ENCODE measurements at places on chromosomes 16 and 17.

- no peaks in the 10 kb centered on the region for H3K36me3 ChIP-seq
- no peaks in the 10 kb centered on the region for H3K4me1 ChIP-seq
- no peak overlapping the region for H3K27ac ChIP-seq
- H3K27me3 ChIP-seq = no peaks in the 10 kb centered on the region
- H3K4me3 ChIP-seq = no peak overlapping the region
- DNase-seq = no peak
Measured at GRCh38 chr16:19446300-19446846, 28.7 kb downstream of the TMC5 start.

GRCh38 chr16:66484453-66485213 is 57.5 kb downstream of the BEAN1 start:
- DNase-seq = peak; percentile 26
- H3K4me1 ChIP-seq = peaks cover 31% of the 10 kb centered on the region
- H3K36me3 ChIP-seq = no peaks in the 10 kb centered on the region
- H3K27ac ChIP-seq = peak overlapping the region; percentile 9
- no peak overlapping the region for H3K4me3 ChIP-seq

- no peaks in the 10 kb centered on the region for H3K4me1 ChIP-seq
- peaks cover 31% of the 10 kb centered on the region for H3K36me3 ChIP-seq
- DNase-seq = no peak
- peak overlapping the region; percentile 17 for H3K27ac ChIP-seq
- no peak overlapping the region for H3K4me3 ChIP-seq
Measured at GRCh38 chr17:5355421-5356129, 63.9 kb downstream of the NUP88 start.

GRCh38 chr16:68997564-68997963 is 107.9 kb upstream of the HAS3 start:
- H3K4me3 ChIP-seq = no peak overlapping the region
- H3K27ac ChIP-seq = no peak overlapping the region
- H3K27me3 ChIP-seq = no peaks in the 10 kb centered on the region
- DNase-seq = no peak
- H3K4me1 ChIP-seq = no peaks in the 10 kb centered on the region

GRCh38 chr16:65749506-65749905 is 617.0 kb upstream of the CDH5 start:
- no peaks in the 10 kb centered on the region for H3K36me3 ChIP-seq

- no peak overlapping the region for H3K27ac ChIP-seq
- no peak overlapping the region for H3K4me3 ChIP-seq
- H3K27me3 ChIP-seq = peaks cover 12% of the 10 kb centered on the region
- no peaks in the 10 kb centered on the region for H3K4me1 ChIP-seq
- H3K36me3 ChIP-seq = no peaks in the 10 kb centered on the region
- DNase-seq = peak; percentile 79
Measured at GRCh38 chr17:74089869-74090464, 113.5 kb upstream of the RPL38 start.

DNA sequence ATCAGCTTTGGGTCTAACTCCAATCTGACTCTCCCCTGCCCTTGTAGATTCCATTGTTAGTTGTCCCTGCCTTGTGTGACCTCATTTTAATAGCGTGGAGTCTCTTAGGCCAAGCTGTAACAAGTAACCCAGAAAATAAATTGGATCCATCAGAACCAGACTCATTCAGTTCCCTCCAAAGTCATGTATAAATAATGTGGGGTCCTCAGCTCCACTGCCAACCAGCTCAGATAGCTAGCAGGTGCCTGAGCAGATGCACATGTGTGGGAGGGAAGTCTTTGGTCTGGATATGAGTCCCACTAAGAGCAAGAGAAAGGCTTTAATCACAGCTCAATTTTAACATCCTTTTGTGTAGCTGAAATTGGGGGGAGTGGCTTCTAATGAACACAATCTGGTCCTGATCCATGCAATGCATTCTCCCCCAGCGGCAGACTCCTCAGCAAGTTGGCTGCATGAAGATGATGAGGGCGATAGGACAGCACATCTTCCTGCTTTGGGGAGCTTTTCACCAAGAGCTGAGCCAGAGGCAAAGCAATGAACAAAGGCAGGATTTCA is 151.6 kb downstream of the ABCC12 start:
- no peak for DNase-seq
- no peaks in the 10 kb centered on the region for H3K27me3 ChIP-seq
- H3K4me1 ChIP-seq = no peaks in the 10 kb centered on the region

DNA sequence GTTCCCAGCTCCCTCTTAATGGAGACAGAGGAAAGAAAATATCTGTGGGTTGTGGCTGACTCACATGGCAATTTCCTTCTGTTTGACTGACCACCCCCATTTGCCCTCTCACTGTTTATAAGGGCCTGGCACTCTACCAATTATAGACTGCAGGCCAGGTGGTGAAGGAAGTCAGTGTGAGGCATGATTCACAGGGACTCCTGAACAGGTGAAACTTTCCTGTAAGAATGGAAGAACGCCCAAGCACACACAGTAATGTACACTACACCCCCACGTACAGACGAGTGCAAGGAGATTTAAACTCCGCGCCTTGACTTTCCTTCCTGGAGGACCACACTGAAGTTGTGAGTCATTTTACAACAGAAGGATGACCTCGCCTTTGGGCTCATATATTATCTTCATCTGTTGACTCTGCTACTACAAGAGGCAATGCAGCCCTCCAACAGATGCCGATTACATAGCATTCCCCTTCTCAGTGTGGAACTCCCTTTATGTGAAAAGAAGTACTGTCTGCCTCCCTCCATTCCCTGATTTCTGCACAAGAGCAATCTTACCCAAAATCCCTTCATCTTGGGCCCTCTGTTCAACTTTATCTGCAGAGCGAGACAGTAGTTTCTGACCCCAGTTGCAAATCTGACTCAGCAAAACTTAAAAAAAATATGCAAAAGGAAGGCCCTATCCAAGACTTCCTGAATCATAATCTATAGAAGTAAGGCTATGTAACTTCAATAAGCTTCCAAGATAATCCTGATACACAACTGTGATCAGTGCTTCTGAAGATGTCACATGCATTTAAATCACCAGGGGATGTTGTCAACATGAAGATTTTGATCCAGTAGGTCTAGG is 163.6 kb downstream of the SHISA6 start:
- no peaks in the 10 kb centered on the region for H3K36me3 ChIP-seq
- no peaks in the 10 kb centered on the region for H3K27me3 ChIP-seq
- no peaks in the 10 kb centered on the region for H3K4me1 ChIP-seq
- no peak overlapping the region for H3K4me3 ChIP-seq

DNA sequence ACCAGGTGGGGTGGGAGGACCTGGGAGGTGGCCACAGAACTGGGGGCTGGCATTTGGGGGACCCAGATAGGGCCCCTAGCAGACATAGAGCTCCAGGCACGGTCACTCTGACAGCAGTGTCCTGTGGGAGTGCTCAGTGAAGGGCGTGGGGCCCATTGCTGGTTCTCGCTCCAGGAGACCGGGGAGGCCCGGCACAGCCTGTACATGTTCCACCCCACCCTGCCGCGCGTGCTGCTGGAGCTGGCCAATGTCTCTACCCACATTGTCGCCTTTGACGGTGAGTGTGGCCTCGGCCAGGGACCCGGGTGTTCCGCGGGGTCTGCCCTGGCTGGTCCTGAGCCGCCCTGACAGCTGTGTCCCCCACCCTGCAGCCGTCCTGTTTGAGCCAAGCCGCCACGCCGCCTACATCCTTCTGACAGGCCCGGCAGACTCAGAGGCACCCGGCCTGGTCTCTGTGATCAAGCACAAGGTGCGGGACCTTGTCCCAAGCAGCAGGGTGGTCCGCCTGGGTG is 11.2 kb downstream of the RGS11 start:
- DNase-seq = no peak
- H3K27me3 ChIP-seq = no peaks in the 10 kb centered on the region
- no peaks in the 10 kb centered on the region for H3K36me3 ChIP-seq
- no peaks in the 10 kb centered on the region for H3K4me1 ChIP-seq

- H3K27ac ChIP-seq = no peak overlapping the region
- H3K4me1 ChIP-seq = peaks cover 7% of the 10 kb centered on the region
- peak; percentile 23 for DNase-seq
- H3K27me3 ChIP-seq = peaks cover 40% of the 10 kb centered on the region
- H3K36me3 ChIP-seq = no peaks in the 10 kb centered on the region
Measured at GRCh38 chr16:80931801-80932707, 74.6 kb downstream of the CMC2 start.

- H3K4me1 ChIP-seq = no peaks in the 10 kb centered on the region
- no peaks in the 10 kb centered on the region for H3K27me3 ChIP-seq
- DNase-seq = no peak
- H3K36me3 ChIP-seq = no peaks in the 10 kb centered on the region
Measured at GRCh38 chr16:27052007-27052406, 14.7 kb upstream of the C16orf82 start.

DNA sequence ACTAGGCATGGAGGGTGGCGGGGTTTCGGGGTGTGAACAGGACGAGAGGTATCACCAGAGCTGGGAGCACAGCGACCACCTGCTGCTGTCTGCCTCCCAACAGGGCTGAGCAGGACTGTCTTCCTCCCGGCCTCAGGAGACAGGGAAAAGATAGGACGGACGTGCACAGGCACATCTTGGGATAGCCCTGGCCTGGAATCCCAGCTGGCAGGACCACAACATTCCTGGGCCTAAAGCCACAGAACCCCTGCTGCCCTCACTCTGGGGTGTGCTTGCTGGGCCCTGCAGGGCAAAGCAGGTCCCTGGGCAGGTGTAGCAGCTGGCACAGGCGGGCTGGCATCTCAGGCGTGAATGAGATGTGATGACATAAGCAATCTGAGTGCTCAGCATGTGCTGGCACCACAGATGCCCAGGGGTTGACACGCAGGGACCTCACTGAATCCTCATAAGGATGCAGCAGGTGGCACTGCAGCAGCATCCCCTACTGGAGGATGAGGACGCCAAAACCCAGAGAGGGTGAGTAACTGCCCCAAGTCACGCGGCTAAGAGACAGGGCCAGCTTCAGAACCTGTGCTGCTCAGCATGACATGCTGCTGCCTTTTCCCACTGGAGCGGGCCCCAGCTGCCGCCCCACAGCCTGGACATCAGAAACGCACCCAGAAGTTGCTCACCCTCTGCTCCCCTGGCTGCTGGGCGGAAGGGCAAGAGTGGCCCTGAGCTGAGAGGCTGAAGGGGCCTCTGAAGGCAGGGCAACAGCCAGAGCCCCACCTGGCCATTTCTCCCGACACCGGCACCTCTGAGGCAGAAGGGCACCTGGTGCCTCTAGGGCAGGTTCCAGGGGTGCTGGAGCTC is 7.1 kb downstream of the CORO7 start:
- H3K4me1 ChIP-seq = peaks cover 34% of the 10 kb centered on the region
- DNase-seq = no peak
- peaks cover 50% of the 10 kb centered on the region for H3K36me3 ChIP-seq
- no peaks in the 10 kb centered on the region for H3K27me3 ChIP-seq
- no peak overlapping the region for H3K4me3 ChIP-seq
- peak overlapping the region; percentile 30 for H3K27ac ChIP-seq

DNA sequence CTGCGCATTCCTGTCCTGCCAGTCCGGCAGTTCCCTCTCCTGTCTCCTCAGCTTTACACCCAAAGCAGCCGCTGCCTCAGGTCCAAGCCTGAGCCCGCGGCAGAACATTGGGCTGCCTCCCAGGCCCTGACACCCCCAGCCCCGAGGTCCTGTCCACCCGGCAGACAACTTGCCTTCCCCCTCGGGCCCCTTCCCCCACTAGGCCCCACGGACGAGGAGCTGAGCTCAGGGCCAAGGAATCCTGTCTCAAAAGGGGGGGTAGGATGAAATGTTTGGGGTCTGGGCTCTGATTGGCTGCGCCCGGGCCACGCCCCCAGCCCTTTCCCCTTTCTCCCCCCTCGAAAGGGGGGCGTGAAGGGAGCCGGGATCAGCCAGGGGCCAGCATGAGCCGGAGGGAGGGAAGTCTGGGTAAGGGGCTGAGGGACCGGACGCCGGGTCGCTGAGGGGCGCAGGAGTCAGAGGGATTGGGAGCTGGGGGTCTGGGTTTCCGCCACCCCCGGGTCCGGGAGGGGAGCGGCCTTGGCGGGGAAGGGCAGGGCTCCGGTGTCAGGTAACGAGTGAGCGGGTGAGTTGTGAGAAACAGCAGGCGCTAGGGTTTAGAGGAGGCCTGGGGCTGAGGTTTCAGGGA is at the start of gene CTF1:
TSS of gene CTF1 (plus strand) at position 354 of the 628 bp plus-strand sequence. CDS start at position 384, 30 bp downstream.
- peak within 1 kb of the TSS; percentile 60 for H3K4me3 ChIP-seq
- no peak for DNase-seq
- no peaks in the 10 kb centered on the region for H3K27me3 ChIP-seq

- no peaks in the 10 kb centered on the region for H3K4me1 ChIP-seq
- H3K27me3 ChIP-seq = no peaks in the 10 kb centered on the region
- no peak for DNase-seq
- H3K36me3 ChIP-seq = no peaks in the 10 kb centered on the region
Measured at GRCh38 chr16:72282362-72282761, 110.4 kb upstream of the PMFBP1 start.

- H3K27ac ChIP-seq = no peak overlapping the region
- H3K27me3 ChIP-seq = no peaks in the 10 kb centered on the region
- no peak for DNase-seq
- H3K36me3 ChIP-seq = no peaks in the 10 kb centered on the region
Measured at GRCh38 chr16:61146429-61146828, 889.8 kb downstream of the CDH8 start.

DNA sequence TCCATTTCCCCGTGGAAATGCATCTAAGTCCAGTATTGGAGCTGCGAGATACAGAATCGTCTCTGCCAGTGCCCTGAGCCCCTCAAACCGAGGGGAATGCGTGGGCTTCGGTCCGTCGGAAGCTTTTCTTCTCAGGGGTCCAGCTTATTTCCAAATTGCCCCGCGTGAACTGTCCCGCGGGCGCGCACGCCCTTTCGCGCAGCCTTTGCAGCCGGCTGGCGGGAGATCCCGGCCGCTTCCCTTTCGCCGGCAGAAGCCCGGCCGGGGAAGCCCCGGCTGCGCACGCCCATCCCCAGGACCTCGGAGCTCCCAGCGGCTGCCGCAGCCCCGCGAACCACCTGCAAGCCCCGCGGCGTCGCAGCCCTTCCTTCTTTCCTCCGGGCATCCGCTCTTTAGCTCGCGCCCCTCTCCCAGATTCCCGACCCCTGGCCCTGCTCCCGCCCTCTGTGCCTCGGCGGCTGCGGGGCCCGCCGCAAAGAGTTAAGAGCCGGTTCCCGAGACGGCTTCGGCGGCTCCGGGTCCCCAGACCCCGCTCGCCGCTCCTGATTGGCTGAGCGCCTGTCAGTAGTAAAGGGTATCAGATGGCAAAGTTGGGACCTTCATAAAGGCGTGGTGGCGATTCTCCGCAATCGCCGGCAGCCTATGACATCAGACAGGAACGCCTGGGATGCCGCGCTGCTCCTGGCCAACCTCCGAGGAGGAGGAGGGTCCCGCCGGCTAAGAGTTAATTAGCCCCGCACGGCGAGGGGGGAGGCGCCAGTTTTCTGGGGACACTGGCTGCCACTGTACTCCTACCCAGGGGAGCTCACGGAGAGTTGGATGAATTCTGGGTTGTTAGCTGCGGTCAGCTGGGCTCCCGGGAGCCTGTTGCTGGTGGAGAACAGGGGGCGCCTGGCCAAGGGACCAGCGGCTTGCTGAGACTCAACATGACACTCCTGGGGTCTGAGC is at the start of gene MYOCD:
TSS of gene MYOCD (plus strand) at position 628 of the 948 bp plus-strand sequence. CDS start at position 927, 299 bp downstream.
- H3K36me3 ChIP-seq = peaks cover 2% of the 10 kb centered on the region
- no peaks in the 10 kb centered on the region for H3K4me1 ChIP-seq

GRCh38 chr17:65177901-65178300 is 40.7 kb downstream of the RGS9 start:
- peak overlapping the region; percentile 43 for H3K27ac ChIP-seq
- H3K36me3 ChIP-seq = peaks cover 8% of the 10 kb centered on the region
- H3K4me1 ChIP-seq = peaks cover 61% of the 10 kb centered on the region
- H3K27me3 ChIP-seq = no peaks in the 10 kb centered on the region
- H3K4me3 ChIP-seq = no peak overlapping the region

- peaks cover 14% of the 10 kb centered on the region for H3K27me3 ChIP-seq
- no peak overlapping the region for H3K27ac ChIP-seq
- DNase-seq = no peak
- H3K36me3 ChIP-seq = no peaks in the 10 kb centered on the region
- H3K4me3 ChIP-seq = no peak overlapping the region
Measured at GRCh38 chr17:68570526-68570925, 30.6 kb downstream of the FAM20A start.

GRCh38 chr16:59164461-59164860 is 430.3 kb upstream of the GOT2 start:
- H3K27me3 ChIP-seq = no peaks in the 10 kb centered on the region
- no peaks in the 10 kb centered on the region for H3K4me1 ChIP-seq
- H3K27ac ChIP-seq = no peak overlapping the region
- H3K4me3 ChIP-seq = no peak overlapping the region
- H3K36me3 ChIP-seq = no peaks in the 10 kb centered on the region

Data from activated CD8-positive, alpha-beta T cell treated with anti-CD3 and anti-CD28 coated beads, Interleukin-2, amount 10 ng/mL, durations not matched to agents 7 days and 5 days (primary cell).